ENCODE measurements at places on chromosomes 2 and 18.

DNA sequence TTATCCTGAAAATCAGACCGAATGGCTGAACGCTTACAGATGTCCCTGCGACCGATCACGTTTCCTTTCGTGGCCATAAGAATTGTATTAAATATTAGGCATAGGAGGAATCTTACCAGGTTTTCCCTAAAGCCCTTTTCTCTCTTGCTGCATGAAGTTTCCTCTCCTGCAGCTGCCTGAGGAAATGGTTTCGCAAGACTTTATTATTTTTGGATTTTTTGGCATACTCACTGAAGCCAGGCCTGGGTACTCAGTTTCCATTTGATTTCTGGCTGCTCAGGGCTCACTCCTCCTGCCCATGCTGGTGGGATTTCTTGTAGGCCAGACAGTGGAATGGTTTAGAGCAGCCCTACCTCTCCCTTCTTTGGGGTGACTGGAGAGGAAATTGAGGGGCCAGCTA lies 114.0 kb downstream of the KLHL29 start:
- no peak for DNase-seq
- H3K4me1 ChIP-seq = no peaks in the 10 kb centered on the region
- H3K4me3 ChIP-seq = no peak overlapping the region
- peaks cover 3% of the 10 kb centered on the region for H3K27me3 ChIP-seq
- H3K36me3 ChIP-seq = no peaks in the 10 kb centered on the region

GRCh38 chr2:239814116-239814860 lies 210.9 kb downstream of the NDUFA10 start:
- no peaks in the 10 kb centered on the region for H3K27me3 ChIP-seq
- DNase-seq = no peak
- no peaks in the 10 kb centered on the region for H3K36me3 ChIP-seq
- H3K4me1 ChIP-seq = no peaks in the 10 kb centered on the region

- H3K27me3 ChIP-seq = no peaks in the 10 kb centered on the region
- no peaks in the 10 kb centered on the region for H3K36me3 ChIP-seq
- no peak for DNase-seq
- H3K27ac ChIP-seq = no peak overlapping the region
These were observed 4.9 kb downstream of the INHBB start for GRCh38 chr2:120350801-120351320.

GRCh38 chr2:24409700-24410556 lies 49.6 kb upstream of the ITSN2 start:
- H3K4me3 ChIP-seq = no peak overlapping the region
- DNase-seq = peak; percentile 77
- no peaks in the 10 kb centered on the region for H3K4me1 ChIP-seq
- H3K36me3 ChIP-seq = no peaks in the 10 kb centered on the region
- no peak overlapping the region for H3K27ac ChIP-seq

- no peak overlapping the region for H3K27ac ChIP-seq
- DNase-seq = no peak
- no peaks in the 10 kb centered on the region for H3K4me1 ChIP-seq
These were observed 28.8 kb downstream of the TUBB6 start for GRCh38 chr18:12336887-12337286.

- no peaks in the 10 kb centered on the region for H3K27me3 ChIP-seq
- H3K36me3 ChIP-seq = peaks cover 5% of the 10 kb centered on the region
- H3K27ac ChIP-seq = no peak overlapping the region
- H3K4me3 ChIP-seq = no peak overlapping the region
- no peaks in the 10 kb centered on the region for H3K4me1 ChIP-seq
- DNase-seq = no peak
These were observed 18.4 kb downstream of the GFPT1 start for GRCh38 chr2:69368588-69368987.

DNA sequence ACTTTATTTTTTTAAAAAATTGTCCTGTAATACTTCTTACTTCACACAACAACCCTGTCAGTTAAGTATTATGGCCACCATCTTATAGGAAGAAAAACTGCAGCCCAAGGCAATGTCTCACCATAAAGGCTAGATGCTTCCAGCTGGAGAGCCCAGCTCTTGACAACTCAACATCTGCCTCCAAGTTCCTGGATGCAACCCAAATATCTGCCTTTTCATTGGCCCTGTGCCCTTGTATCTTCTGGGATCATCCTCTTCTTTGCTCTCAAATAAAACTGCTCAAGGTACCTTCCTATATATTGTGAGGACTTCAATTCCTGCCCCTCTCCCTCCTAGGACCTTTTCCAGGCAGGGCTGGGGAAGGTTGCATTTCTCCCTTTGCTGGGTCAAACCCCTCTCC lies 69.5 kb downstream of the BIN1 start:
- no peak for DNase-seq
- H3K36me3 ChIP-seq = no peaks in the 10 kb centered on the region
- H3K4me1 ChIP-seq = peaks cover 6% of the 10 kb centered on the region
- H3K27me3 ChIP-seq = no peaks in the 10 kb centered on the region

DNA sequence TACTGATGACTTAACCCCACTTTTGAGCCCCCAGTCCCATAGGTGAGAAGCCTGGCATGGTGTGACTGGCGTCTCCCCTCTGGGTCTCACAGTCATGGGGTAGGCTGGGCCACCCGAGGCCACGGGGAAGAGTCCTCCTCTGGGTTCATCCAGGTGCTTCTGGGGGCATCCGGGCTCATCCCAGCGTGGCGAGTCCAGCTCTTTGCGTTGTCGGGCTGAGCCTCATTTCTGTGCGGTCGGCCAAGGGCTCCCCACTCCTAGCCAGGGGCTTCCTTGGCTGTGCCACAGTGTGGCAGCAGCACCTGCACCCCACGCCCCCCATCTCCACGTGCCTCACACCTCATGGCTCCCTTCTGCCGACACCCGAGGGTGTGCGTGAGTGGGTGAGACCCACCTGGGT lies 27.6 kb upstream of the SNED1 start:
- H3K4me1 ChIP-seq = no peaks in the 10 kb centered on the region
- no peak overlapping the region for H3K27ac ChIP-seq
- H3K4me3 ChIP-seq = no peak overlapping the region

DNA sequence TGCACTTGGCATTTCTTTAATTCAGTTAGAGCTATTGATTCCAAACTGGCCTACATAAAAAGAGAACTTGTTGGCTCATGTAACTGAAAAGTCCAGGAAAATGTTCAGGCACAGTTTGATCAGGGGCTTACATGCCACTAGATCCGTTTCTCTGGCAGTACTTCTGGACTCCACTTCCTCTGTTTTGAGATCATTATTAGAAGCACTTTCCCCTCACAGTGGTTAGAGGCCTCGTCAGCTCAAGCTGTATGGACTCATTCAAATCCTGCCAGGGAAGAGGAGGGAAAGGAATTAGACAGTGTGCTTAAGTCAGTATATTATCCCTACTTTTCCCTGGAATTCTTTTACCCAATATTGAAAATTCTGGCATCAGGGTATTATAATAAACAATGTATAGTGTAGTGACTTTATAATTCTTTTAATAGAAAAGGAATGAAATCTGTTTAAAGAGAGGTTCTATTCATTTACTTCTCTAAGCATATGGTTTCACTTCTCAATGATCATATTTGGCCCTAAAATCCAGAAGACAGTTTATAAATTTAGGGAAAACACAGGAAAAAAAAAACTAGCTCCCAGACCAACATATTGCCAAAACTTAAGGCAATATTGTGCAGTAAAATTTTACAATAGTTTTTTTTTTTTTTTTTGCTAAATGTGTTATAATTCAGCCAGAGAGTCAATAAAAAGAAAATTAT lies 92.0 kb downstream of the ARMC9 start:
- peaks cover 7% of the 10 kb centered on the region for H3K4me1 ChIP-seq
- H3K27ac ChIP-seq = no peak overlapping the region
- no peak overlapping the region for H3K4me3 ChIP-seq
- H3K27me3 ChIP-seq = no peaks in the 10 kb centered on the region
- DNase-seq = no peak
- no peaks in the 10 kb centered on the region for H3K36me3 ChIP-seq

Measured in B cell (primary cell).